ENCODE measurements at places on chromosomes 11 and 22. TPM values are rescaled to one million over a fixed set of nuclear protein-coding genes. Genes with fewer than 3 reads are reported as not detected.

Gene CTSW
- not detected for total RNA-seq

Gene ZDHHC13
- 19.8 TPM for total RNA-seq

Gene SCGB1C1
- not detected for total RNA-seq

GRCh38 chr11:75077316-75077715 lies 19.4 kb downstream of the OR2AT4 start:
- no peak overlapping the region for H3K27ac ChIP-seq
- H3K4me3 ChIP-seq: no peak overlapping the region
- H3K27me3 ChIP-seq: peaks cover 12% of the 10 kb centered on the region
- no peak for DNase-seq

DNA sequence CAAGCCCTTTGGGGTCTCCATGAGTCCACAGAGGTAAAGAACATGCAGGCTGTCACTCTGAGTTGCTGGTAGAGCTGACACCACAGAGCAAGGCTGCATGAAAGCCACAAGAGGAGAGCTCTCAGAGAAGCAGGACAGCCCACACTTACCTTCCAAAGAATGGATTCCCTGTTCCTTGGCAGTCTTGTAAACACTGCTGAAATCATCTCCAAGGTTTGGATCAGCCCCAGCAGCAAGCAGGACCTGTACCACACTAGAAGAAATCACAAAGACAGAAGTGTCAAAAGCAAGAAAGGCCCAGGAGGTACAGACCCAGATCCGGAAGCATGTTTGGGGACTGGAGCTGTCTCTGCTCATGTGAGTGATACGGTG lies 54.2 kb downstream of the CLPB start:
- H3K27me3 ChIP-seq: no peaks in the 10 kb centered on the region
- no peak overlapping the region for H3K4me3 ChIP-seq
- no peaks in the 10 kb centered on the region for H3K4me1 ChIP-seq
- H3K27ac ChIP-seq: no peak overlapping the region
- no peak for DNase-seq

DNA sequence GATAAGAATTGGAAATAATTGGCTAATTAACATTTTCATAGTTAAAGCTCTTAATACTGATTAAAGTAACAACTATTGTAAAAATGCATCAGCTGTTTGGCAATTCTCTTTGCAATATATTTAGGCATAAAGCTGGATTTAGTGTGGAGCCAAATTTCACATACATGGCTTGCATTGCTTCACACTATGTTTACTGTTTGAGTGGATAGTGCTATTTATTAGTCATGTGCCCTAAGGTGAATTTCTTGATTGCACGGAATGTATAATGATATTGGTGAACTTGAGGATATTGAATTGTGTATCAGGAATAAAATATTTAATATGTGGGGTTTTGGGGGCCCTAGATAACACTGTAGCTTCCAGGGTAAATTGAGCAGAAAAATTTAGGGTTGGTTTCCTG lies 100.9 kb downstream of the AASDHPPT start:
- no peaks in the 10 kb centered on the region for H3K4me1 ChIP-seq
- H3K36me3 ChIP-seq: no peaks in the 10 kb centered on the region
- no peak overlapping the region for H3K4me3 ChIP-seq
- no peak for DNase-seq
- H3K27ac ChIP-seq: no peak overlapping the region

- no peak for DNase-seq
- no peak overlapping the region for H3K27ac ChIP-seq
- no peaks in the 10 kb centered on the region for H3K27me3 ChIP-seq
Measured at GRCh38 chr11:99708928-99709672, 688.4 kb downstream of the CNTN5 start.

GRCh38 chr22:26700886-26701285 lies 43.5 kb downstream of the MIAT start:
- no peaks in the 10 kb centered on the region for H3K4me1 ChIP-seq
- no peak for DNase-seq
- no peak overlapping the region for H3K27ac ChIP-seq
- H3K36me3 ChIP-seq: peaks cover 31% of the 10 kb centered on the region

Gene ESAM
- total RNA-seq: 1.1 TPM

DNA sequence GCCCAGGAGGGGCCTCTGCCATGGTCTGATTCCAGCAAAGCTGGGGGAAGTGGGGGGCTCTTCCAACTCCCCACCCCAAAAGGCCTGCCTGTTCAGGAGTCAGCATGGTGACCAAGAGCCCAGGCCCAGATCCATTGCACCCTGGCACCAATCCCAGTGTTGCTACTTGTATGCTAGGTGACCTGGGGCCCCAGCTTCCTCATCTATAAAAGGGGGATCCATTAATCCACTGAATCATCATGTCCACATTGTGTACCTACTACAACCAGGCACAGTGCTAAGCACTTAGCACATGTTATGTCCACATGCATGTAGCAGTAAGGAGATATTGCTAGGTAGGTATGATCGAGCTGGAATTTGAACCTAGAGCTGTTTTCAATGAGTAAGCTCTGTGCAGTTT lies 2.0 kb downstream of the SYT12 start:
- peaks cover 8% of the 10 kb centered on the region for H3K4me1 ChIP-seq
- no peak for DNase-seq
- no peak overlapping the region for H3K4me3 ChIP-seq
- no peak overlapping the region for H3K27ac ChIP-seq
- peaks cover 62% of the 10 kb centered on the region for H3K27me3 ChIP-seq

All from neural crest cell (in vitro differentiated cells).